Activated CD4-positive, CD25-positive, alpha-beta regulatory T cell treated with anti-CD3 and anti-CD28 coated beads, Interleukin-2, amount 50 U/mL, for 16 hours (primary cell): ENCODE measurements at places on chromosomes 2 and 18.

DNA sequence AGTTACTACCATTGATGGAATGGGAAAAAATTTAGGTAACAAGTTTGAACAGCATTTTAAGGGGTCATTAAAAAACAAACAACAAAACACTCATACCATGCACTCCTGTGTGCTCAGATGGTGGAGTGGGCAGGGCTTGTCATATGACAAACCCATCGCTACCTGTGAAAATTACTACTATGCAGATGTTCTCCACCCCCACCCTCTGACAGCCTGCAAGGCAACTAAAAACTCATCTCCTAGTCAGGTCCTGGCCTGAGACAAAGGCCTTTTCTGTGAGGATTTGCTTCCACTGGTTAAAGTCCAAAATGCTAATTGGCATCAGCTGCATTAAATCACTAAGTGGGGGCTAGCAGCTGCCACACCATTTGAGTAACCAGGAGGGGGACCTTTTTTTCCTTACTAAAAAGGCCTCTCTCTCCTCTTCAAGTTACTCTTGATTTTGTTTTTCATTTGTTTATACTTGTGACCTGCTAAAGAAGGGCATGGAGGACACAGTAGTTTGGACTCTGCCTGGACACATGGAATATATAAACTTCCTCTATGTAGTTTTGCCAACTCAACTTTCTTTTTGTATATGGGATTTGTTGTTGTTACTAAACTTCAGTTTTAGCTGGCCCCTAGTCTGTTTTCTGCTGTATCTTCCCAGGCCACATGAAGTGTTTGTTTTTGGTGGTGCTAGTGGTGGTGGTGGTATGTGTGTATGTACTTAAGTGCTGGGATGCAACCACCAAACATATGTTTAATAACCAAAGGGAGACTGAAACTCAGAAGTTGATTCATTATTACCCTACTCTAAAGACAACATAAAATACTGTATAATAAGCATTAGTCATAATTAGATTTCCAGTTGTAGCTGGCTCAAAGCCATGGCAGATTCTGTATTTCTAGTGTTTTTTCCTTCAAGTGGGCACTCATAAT is 121.3 kb downstream of the MAP4K4 start:
- DNase-seq = no peak

GRCh38 chr2:226295681-226296080 is 503.9 kb downstream of the IRS1 start:
- no peak for DNase-seq

DNA sequence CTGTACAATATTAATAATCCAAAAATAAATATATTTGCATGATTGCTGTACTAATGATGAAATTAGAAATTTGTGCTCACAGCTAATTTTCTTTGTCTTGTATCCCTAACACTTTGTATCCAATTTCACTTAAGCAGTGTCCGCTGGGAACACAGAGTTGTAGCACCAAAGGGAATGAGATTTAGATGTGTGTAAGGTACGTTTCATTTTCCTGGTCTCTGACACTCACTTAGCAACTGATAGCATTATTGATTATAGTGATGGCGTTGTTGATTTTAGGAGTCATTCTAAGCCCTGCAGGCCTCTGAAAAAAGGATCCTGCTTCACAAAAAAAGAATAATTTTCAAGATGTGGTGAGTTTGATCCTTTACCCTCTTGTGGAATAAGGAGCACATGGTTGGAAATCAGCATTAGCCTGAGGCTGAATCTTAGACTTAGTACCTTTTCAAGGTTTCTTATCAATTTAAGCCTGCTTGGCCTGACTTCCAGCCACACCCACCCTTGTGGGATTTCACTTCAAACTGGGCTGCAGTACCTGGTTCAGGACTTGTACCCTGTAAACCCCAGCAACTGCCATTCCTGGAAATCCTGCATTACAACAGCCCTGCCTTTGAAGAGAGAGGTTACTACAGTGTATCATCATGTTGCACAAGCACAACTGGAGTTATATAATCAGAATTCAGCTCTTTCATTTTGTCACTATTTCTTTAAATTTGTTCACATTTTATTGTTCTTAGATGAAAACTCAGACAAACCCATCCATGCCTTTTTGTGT is 116.2 kb downstream of the RND3 start:
- DNase-seq = no peak

GRCh38 chr2:220509096-220509757 is 881.8 kb downstream of the SLC4A3 start:
- DNase-seq = no peak

DNA sequence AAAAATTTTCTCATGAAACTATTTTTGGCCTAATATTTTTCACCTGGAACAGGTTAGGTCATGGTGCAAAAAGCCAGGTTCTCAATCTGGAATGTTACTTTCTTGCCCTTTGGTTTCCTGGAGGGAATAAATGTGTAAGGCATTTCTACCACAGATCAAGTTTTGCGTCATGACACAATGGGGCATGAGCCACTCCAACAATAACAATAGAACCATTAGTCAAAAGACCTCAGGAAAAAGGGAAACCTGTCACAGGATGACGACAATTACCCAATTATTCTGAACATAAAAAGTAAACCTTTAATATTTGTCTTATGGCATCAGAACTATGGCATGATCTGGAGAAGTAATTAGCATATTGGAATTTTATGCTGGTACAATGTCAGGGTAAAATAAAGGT is 88.2 kb upstream of the HNRNPA3 start:
- no peak for DNase-seq

- DNase-seq = no peak
Measured at GRCh38 chr18:46771141-46771540, 14.3 kb upstream of the ST8SIA5 start.

- no peak for DNase-seq
Measured at GRCh38 chr2:206160125-206160806, 571 bp downstream of the EEF1B2 start.

DNA sequence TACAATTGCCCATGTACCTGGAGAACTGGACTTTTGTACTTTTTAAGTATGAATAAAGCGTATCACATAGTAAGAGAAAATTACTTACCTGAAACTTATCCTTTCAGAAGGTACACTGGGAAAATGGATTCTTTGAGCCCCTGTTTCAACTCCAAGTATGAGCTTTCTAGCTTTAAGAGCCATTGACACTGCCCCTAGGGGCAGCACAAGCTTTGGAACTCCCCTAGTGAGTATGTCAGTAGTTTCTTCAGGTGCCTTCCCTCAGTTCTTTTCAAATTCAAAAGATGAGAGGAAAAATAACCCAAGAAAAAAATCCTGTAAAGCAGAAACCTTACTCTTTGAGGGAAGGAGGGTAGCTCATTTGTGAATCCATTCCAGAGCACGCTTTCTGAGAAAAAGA is 124.1 kb downstream of the MEMO1 start:
- DNase-seq = no peak

DNA sequence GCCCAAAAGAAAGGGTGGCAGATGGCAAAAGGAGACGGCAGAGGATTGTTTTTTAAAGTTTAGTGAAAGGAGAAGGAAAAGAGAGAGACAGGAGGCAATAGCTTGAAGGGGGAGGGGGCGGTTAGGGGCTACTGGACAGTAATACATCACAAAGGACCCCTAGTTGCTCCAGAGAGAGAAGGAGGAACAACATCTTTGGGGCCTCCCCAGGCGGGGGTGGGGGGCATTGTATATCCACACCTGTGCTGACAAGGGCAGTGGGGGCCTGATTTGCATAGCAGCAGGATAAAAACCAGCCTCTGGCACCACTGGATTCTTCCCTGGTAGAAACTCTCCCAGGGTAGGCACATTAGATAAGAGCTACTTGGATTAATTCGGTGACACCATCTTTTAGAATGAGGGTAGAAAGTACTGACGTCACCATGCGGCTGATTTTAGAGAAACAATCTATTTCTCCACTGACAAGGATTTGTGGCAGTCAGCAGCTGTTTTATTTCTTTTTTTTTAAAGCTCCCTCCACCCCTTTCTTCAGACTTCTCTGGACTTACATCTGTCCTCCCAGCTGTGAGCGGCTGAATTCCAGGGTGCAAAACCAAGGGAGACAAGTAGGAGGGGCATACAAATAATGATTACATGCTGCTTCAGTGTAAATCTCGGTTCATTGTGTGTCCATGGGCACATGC is 199.8 kb upstream of the NRP2 start:
- DNase-seq = no peak

GRCh38 chr2:1781291-1782080 is 37.2 kb upstream of the PXDN start:
- no peak for DNase-seq

DNA sequence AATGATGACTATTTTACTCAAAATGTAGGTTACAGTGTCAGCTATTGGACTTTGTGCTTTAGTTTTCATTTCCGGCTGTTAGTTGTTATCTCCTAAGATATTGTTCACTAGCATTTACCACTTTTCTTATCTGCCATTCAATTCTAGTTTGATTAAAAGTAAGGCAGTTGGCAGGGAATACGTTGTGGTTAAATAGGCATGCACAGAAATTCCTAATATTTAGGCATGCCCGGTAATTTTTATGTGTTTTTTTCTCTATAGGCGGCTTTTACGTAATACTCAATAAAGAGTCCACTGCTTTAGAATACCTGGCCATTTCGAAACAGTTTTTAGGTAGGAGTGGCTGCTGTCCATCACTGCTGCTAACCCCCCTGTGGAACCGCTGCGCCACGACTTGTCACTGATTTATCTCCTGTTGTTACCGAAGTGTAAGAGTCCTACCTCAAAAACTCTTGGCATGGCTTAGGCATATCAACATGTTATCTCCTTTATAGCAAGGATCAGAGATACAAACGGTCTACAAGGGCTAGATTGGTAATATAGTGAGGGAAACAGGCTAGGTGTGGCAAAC is 39.5 kb downstream of the BABAM2 start:
- DNase-seq = no peak

DNA sequence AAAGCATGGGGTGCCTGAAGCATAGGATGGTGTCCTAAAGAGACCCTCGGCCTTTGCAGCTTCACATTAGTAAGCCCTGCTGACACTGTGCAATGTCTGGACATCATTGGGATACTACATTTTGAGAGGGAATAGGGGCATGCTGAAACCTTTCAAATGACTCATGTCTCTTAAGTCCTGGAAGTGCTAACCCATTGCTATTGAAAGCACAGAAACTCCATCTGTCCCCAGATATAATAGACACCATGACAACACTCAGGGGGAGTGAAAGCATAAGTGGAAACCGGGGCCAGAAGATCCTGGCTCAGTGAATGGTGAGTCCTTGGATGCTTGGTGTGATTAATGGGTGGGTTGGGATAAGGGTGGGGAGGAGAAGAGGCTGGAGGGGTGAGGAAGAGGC is 595.5 kb upstream of the ID2 start:
- no peak for DNase-seq

DNA sequence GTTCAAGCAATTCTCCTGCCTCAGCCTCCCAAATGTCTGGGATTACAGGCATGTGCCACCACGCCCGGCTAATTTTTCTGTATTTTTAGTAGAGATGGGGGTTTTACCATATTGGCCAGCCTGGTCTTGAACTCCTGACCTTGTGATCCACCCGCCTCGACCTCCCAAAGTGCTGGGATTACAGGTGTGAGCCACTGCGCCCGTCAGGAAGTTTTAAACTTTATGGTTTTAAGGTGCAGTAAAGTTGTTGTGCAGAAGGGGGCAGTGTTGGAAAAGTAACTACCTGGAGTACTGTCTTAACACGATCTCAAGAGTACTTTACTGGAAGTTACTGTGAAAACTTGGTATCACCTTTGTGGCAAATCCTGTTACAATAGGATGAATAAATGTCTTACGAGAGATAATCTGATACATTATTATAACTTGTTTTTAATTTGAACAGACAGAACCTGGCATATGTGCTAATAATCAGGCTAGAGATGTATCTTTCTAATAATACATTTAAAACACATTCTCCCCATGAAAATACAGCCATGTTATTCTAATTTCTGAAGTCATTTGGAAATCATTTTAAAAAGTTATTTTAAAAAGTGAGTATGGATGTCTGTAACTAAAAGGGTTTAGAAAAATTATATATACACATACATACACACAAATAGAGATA is 10.8 kb downstream of the SPDYA start:
- DNase-seq = peak; percentile 41

DNA sequence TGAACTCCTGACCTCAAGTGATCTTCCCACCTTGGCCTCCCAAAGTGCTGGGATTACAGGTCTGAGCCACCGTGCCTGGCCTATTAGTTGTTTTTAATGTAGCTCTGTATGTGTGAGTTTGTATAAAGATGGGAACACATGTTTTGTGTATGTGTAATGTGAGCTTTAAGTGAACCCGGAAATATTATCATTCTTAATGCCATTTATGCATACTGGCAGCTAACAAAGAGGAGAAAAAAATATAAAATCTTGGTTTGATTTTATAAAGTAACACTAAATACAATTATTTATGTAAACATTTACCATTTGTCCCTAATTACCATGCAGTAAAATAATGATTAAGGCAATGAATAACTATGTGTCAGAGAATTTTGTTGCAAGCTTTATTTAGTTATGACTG is 9.1 kb upstream of the CKAP2L start:
- DNase-seq = no peak

- DNase-seq = no peak
Measured at GRCh38 chr2:60550178-60550983, 3.1 kb downstream of the BCL11A start.

- DNase-seq = no peak
Measured at GRCh38 chr2:95106081-95106480, 15.5 kb downstream of the MRPS5 start.

GRCh38 chr2:150228936-150229335 is 258.5 kb downstream of the RND3 start:
- DNase-seq = no peak

DNA sequence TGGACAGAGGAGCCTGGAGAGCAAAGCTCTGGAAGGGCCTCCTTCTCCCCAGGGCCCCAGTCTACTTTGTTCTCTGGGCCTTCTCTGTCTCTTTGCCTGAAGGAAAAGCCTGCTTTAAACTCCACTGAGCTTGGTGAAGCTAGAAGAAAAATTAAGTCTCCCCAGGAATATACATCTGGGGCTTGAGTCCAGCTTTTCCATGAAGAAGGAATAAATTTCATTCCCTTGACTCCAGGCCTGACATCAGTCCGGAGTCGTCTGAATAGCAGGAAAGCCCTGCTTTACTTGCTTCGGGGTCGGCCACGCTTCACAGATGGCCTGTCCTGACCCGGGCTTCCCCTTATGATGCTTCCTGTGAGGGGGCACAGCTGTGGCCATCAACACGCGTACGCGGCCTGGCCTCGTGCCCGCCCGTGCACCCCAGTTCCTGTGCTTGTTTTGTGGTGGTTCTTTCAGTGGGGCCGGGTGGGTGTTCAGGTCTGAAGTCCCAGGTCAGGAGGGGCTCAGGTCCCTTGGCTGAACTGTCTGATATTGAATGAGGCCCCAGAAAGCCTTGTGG is 73.6 kb downstream of the ACOXL start:
- no peak for DNase-seq

- no peak for DNase-seq
Measured at GRCh38 chr2:22282220-22282619, 1102.8 kb upstream of the KLHL29 start.

DNA sequence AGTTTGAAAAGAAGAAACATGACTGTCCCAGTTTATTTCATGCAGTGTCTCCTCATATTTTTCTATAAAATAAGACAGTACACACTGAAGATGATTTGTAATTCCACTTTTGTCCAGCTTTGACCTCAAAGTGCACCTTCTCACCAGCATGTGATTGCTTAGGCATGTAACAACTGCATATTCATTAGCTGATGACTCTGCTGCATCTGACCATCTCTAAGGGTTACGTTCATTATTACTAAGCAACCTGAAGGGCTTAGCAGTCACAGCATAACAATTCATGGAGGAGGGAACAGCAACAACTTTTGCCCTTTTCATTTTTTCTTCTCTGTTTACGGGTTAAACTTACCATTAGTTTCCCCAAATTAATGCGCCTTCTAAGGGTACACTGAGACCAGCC is 330.6 kb upstream of the PIK3C3 start:
- no peak for DNase-seq
